Substantia nigra (tissue), 51 donors: ENCODE measurements at places on chromosomes 7 and 10.

GRCh38 chr10:115665549-115665948 lies 572.4 kb downstream of the ATRNL1 start:
- DNase-seq: no peak

GRCh38 chr7:31302356-31302755 lies 38.2 kb downstream of the NEUROD6 start:
- no peak for DNase-seq

- DNase-seq: no peak
These were observed 85.8 kb downstream of the GSAP start for GRCh38 chr7:77330169-77330882.

DNA sequence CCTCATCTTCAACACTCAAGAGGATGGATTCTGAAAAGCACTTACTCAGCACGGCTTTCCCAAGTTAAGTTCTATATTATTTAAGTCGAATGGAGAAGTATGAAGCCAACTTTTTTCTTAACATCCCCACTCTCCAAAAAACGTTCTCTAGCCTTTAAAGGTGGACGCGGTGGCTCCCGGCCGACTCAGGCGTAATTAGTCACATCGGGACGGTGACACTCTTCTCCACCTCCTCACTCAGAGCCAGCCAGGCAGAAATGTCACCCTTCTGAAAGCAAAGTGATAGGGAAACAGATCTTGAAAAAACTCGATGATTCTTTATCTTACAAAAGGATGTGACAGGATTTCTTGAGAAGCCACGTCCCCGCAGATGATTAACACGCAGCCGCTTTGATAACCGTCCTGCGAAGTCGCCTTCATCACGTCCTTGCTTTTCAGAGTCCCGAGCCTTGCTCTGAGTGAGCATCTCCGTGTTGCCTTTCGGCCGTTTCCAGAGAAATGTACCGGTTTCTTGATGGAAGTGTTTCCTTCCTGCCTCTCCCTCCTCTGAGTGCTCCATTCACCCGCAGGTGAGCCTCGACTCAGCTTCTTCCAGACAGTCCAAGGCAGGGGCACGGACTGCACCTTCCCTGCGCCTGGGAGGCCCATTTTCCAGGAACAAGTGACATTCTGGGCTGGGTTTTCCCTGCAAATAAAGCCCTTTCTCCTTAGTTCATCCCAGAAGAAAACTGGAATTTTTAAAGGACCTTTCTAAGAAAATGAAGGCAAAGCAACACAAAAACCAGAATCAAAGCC lies 314.8 kb downstream of the DNAJB6 start:
- DNase-seq: no peak

- DNase-seq: no peak
These were observed 56.4 kb downstream of the CYCS start for GRCh38 chr7:25068502-25069213.

DNA sequence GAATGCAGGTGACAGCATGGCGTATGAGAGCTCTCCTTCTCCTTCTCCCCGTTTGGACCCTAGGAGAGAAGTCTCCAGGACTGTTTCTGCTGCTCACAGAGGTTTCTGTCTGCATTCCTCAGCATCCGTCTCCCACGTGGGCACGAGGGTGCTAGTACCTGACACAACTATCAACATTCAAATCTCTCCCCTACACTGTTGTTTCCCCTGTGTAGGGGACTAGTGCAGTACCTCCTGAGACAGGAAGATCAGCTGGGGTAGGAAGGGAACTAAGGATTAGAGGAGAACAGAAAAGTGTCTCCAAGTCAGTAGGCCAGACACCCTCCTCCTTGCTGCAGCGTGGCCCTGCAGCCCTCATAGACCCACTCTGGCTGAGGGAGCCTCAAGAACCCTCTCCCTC lies 29.0 kb downstream of the STOX1 start:
- DNase-seq: no peak

GRCh38 chr7:22542254-22542653 lies 42.3 kb upstream of the STEAP1B start:
- DNase-seq: no peak

DNA sequence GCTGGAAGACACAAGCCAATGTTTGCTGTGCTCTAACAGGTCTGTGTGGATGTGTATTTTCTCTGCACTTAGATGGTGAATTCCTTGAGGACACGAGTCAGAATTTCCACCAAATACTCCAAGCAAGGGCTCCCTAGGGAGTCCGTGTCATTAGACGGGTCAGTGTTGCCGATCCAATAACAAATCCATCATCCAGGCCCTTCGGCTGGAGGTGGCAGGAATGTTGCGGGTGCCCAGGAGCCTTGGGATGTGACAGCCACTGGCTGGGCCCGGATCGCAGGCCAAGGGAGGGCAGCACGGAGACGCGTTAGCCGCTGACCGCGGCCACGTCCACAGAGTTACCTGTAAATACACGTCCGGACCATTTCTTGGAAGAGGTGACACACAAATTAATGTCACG lies 186.8 kb downstream of the WDR37 start:
- DNase-seq: no peak

- no peak for DNase-seq
These were observed 232.0 kb downstream of the SDK1 start for GRCh38 chr7:3533040-3533439.
